ENCODE measurements at places on chromosomes 3 and 15.
A peak's percentile ranks its signal among the peaks of the same experiment; 100 is the strongest.

GRCh38 chr3:8573342-8573926 lies 71.2 kb downstream of the SSUH2 start:
- no peaks in the 10 kb centered on the region for H3K27me3 ChIP-seq
- H3K27ac ChIP-seq, result no peak overlapping the region
- H3K4me1 ChIP-seq, result peaks cover 25% of the 10 kb centered on the region
- H3K4me3 ChIP-seq, result no peak overlapping the region
- DNase-seq, result no peak
- H3K36me3 ChIP-seq, result peaks cover 65% of the 10 kb centered on the region

DNA sequence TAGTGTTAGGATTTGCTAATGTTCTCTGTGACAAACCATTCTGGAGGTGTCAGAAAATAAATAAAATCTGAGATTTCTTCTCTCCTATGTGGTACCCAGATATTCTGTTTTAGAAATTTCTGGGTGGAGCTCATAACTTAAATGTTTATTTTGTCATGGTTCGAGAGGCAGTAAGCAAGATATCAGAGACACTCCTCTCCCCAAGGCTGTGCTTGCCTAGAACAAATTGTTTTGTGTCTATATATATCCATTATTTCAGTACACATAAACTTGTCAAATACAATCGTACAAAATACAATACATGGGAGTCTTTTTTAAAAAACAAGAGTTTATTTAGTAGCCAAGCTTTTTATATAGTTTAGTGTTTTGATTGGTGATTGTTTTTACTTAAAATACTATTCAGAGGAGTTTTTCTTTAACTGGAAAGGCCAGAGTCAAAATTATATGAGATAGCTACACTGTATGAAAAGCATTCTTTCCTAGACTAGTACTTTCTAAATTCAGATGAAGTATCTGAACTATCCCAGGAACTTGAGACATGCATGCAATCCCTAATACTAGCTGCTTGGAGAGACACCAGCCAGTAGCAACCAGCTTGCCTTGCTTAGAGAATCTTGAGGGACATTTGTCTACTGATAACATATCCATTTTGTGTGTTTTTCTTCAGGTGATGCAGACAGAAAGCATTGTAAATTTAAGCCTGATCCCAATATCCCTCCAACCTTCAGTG lies 4.7 kb downstream of the EXOG start:
- peaks cover 26% of the 10 kb centered on the region for H3K4me1 ChIP-seq
- H3K27me3 ChIP-seq, result no peaks in the 10 kb centered on the region
- no peak overlapping the region for H3K4me3 ChIP-seq
- DNase-seq, result no peak

DNA sequence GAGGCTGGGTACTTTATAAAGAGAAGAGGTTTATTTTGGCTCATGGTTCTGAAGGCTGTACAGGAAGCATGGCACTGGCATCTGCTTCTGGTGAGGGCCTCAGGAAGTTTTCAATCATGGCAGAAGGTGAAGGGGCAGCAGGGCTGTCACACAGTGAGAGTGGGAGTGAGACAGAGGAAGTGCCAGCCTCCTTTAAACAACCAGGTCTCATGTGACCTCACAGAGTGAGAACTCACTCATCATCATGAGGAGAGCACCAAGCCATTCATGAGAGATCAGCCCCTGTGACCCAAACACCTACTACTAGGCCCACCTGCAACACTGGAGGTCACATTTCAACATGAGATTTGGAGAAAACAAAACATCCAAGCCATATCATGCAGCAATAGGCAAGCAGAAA lies 9.3 kb upstream of the RFTN1 start:
- no peak overlapping the region for H3K27ac ChIP-seq
- H3K4me3 ChIP-seq, result no peak overlapping the region

DNA sequence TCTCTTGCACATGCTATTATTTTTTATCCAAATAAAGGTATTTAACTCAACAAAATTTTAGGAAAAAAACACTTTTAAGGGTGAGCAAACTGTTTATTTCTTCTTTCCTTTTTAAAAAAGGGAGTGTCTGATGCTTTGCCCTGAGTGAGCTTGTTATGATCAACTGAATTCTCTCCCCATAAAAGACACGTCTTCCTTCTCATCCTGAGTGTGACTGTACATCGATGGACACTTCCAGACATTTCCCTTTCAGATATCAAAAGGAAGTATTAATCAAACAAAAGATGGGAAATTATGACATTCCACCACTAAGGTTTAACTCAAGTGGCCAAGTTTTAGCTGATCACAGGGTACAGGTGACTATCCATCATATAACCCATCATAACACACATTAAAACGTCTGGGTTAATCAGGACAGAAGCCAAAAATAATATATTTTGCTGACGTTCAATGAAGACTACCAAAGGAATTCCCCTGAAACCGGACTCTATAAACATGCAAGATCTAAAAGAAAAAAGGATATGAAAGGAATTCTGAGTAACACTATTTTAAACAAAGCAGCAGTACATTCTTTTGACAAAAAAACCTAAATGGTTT lies 354.8 kb downstream of the MECOM start:
- DNase-seq, result no peak
- no peaks in the 10 kb centered on the region for H3K4me1 ChIP-seq
- no peak overlapping the region for H3K4me3 ChIP-seq
- H3K36me3 ChIP-seq, result no peaks in the 10 kb centered on the region
- H3K27me3 ChIP-seq, result no peaks in the 10 kb centered on the region
- H3K27ac ChIP-seq, result no peak overlapping the region

DNA sequence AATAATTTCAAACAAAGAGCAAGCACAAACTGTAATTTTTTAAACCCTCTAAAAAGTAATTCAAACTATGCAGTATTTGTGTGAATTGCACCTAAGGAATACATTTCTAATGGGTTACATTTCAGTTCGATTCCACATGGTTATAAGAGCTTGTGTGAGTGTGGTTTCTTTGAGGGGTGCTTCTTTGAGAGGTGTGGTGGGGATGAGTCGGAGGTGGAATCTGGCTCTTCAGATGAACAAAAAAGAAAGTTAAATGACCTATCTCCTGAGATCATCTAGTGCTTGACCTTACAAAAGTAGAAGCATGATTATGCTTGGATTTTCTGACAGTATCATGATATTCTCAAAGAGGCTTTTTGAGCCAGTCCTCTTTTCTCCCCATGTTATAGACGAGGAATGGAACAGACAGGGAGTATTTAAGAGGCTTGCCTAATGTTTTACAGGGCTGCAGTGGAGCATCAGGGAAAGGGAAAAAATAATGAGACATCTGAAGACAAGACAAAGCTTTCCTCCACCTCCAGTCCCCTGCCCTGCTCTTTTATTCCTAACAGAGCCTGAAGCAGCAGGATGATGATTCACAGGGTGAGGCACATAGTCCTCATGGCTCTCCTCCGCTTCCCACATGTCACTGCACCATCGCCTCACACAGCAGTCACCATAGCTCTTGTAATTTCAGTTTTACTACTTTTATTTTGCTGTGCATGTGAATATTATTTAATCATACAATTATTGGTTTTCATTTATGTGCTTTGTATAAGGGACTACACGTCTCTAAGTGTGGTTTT lies 82.0 kb downstream of the LYSMD4 start:
- peaks cover 24% of the 10 kb centered on the region for H3K36me3 ChIP-seq
- no peaks in the 10 kb centered on the region for H3K27me3 ChIP-seq
- H3K4me3 ChIP-seq, result no peak overlapping the region
- no peak overlapping the region for H3K27ac ChIP-seq

DNA sequence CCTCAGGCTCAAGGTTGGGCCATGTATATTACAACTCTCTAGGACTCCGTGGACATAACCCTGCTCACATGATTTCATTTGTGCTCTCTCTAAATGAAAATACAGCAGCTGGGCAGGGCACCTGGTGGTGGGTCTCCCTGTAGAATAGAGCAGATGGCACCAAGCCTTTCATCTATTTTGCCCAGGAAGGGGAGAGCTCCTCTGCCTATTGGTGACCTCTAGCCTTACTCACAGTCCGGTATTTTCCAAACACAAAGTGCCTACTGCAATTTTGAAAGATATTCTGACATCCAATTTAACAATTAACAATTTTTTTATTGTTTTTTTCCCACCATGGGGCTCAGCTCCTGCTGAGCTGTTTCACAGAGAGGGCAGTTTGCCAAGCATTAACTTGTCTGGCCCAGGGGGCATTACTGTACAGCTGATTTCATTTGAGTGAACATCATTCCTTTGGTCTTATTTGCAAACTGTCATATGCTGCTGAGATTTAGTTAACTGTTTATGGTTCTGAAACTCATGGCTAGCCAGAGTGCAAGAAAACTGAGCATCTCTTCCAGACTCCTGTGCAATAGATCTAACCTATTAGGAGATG lies 474.0 kb downstream of the EPHB1 start:
- no peak overlapping the region for H3K4me3 ChIP-seq
- H3K27ac ChIP-seq, result no peak overlapping the region
- no peaks in the 10 kb centered on the region for H3K36me3 ChIP-seq
- H3K27me3 ChIP-seq, result no peaks in the 10 kb centered on the region
- no peak for DNase-seq
- peaks cover 4% of the 10 kb centered on the region for H3K4me1 ChIP-seq

DNA sequence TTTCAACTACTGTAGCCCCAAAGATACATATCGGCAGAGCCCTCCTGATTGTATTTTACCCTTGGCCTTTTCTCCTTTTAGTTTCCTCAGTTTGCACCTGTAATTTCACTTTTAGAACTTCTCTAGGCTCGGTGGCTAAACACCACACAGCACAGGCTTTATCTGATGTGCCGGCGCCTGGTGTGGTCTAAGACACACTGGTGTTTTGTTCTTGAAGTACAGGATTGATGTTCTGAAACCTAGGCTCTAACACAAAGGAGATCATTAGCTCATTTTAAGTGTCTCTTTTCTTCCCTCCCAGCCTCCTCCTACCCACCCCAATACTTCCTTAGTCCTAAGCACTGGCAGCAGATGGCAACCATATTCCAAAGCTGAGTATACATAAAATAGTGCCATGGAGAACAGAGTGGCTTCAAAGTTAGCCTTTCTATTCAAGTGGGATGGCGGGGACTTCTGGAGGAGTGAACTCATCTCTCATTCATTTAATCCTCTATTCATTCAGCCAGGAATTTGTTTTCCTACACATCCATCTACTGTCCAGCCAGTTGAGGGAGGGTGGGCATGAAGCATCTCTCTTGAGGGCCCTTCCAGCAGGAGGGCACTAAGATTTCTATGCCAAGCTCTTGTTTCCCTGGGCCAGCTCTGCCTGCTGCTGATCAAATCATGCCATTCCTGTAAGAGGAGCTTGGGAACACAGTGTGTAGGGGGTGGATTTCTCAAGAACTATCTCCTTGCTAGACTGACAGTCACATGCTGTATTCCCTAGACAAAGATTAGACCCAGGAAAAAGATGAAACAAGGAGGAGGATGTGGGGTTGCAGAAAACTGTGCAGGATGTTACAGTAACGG lies 71.2 kb downstream of the TIGIT start:
- H3K4me1 ChIP-seq, result peaks cover 44% of the 10 kb centered on the region
- DNase-seq, result no peak
- no peaks in the 10 kb centered on the region for H3K36me3 ChIP-seq
- H3K27ac ChIP-seq, result no peak overlapping the region
- no peaks in the 10 kb centered on the region for H3K27me3 ChIP-seq

DNA sequence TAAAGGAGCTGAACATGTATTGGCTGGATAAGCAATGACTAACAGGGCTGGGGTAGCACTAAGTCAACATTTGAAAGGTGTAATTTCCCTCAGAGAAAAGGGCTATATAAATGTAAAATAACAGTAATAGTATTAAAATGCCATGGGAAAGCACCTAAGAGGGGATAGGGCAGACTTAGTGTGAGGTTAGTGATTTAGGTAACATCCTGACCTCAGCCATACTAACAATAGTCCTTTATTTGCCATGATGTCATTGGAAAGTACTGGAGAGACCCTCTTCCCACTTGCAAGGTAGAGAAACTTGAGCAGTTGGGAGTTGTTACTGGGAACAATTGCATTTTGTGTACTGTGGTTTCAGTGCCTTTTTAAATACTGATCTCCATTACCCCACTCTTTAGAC lies 103.4 kb downstream of the LSAMP start:
- no peaks in the 10 kb centered on the region for H3K36me3 ChIP-seq
- H3K4me3 ChIP-seq, result no peak overlapping the region
- H3K4me1 ChIP-seq, result peaks cover 5% of the 10 kb centered on the region
- H3K27ac ChIP-seq, result no peak overlapping the region
- no peaks in the 10 kb centered on the region for H3K27me3 ChIP-seq

- no peak overlapping the region for H3K27ac ChIP-seq
- no peak overlapping the region for H3K4me3 ChIP-seq
- H3K27me3 ChIP-seq, result no peaks in the 10 kb centered on the region
- no peak for DNase-seq
Measured at GRCh38 chr15:74373056-74373650, 5.7 kb upstream of the CYP11A1 start.

DNA sequence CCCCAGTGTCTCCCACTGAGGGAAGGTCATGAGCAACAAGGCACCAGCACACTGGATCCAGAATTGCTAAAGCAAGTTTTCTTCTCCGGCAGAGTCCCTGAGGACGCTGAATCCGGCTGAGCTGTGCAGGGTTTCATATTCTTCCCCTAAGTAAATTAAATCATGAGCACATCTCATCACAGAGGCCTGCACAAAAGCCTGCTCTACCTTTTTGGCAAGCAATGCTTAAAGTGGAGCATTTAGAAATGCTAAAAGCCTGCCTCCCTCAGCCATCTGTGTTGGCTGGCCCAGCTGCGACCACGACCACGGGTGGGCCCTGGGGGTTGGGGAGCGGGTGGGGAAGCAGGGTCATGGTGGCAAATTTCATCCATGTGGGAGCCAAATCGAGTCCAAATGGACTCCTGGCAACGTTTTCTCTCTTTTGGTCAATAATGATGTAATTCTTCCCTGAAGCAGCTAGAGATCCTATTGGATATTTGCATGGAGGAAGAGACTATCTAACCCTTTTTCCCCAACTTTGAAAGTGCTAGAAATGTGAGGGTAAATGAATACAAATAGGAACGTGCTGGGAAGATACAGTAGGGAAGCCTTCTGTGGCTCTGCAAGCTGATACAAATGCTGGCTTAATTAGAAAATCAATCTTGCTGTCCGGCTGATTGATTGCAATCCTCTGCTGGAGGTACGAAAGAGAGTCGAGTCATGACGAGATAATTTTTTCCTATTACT lies 532.8 kb upstream of the TBL1XR1 start:
- H3K4me3 ChIP-seq, result no peak overlapping the region
- H3K27ac ChIP-seq, result peak overlapping the region; percentile 37
- H3K36me3 ChIP-seq, result no peaks in the 10 kb centered on the region

DNA sequence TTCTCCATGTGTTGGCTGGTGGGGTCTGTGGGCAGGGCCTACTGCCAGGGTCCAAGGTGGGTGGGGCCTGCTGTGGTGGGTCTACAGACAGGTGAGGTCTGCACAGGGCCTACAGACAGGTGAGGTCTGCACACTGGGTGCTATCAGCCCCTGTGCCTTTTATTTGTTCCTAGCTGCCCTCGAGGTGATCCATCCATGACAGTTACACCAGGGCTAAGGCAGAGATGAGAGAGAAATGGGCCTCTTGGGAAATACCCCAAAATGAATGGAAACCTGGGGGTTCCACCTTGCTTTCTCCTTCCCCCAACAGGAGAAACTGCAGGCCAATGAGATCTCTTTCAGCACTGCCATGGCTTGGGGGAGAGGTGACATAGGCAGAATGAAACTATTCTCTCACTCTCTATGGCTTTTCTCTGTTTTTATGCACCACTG lies 36.4 kb downstream of the CFAP100 start:
- no peaks in the 10 kb centered on the region for H3K27me3 ChIP-seq
- H3K4me3 ChIP-seq, result no peak overlapping the region
- H3K4me1 ChIP-seq, result no peaks in the 10 kb centered on the region
- no peak for DNase-seq
- no peak overlapping the region for H3K27ac ChIP-seq
- peaks cover 19% of the 10 kb centered on the region for H3K36me3 ChIP-seq

- peaks cover 10% of the 10 kb centered on the region for H3K36me3 ChIP-seq
- H3K27ac ChIP-seq, result peak overlapping the region; percentile 48
- no peaks in the 10 kb centered on the region for H3K27me3 ChIP-seq
- no peak for DNase-seq
- peaks cover 73% of the 10 kb centered on the region for H3K4me1 ChIP-seq
Measured at GRCh38 chr15:74178326-74179100, 5.0 kb downstream of the ISLR start.
